NCI-H1930 (cell line): ENCODE measurements at places on chromosomes 7 and 10.

DNA sequence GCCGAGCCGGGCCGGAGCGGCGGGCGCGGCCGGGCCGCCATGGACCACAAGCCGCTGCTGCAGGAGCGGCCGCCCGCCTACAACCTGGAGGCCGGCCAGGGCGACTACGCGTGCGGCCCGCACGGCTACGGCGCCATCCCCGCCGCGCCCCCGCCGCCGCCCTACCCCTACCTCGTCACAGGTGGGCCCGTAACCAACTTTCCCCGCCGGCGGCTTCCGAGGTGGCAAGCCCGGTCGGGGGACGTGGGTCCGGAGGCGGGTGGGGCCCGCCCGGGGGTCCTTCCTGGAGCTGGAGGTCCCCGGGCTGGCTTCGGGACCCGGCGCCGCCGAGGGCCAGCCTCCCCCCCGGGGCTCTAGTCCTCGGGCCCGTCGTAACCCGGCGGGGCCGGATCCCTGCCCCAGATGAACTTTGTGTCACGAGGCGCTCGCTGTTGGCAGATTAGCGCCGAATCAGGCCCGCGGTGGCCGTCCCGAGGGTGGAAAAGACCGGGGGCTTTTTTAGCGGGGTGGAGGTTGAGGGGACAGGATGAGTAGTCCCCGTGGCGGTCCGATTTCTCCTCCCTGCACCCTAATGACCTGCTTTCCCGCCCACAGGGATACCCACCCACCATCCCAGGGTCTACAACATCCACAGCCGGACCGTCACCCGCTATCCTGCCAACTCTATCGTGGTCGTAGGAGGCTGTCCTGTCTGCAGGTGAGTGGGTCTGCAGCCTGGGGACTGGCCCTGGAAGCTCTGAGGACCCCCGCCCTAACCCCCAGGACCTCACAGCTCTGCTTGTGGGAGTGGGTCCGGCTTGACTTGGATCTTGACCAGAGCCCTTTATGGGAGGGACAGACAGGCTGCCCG, 496 bp downstream of the BRI3 start:
- no peak for DNase-seq

GRCh38 chr10:19119191-19119590, 70.6 kb downstream of the MALRD1 start:
- DNase-seq, result no peak

- DNase-seq, result no peak
Observed at GRCh38 chr7:29304756-29305155, 110.2 kb downstream of the CHN2 start.

- no peak for DNase-seq
Observed at GRCh38 chr7:24907311-24907886, 72.6 kb downstream of the OSBPL3 start.

DNA sequence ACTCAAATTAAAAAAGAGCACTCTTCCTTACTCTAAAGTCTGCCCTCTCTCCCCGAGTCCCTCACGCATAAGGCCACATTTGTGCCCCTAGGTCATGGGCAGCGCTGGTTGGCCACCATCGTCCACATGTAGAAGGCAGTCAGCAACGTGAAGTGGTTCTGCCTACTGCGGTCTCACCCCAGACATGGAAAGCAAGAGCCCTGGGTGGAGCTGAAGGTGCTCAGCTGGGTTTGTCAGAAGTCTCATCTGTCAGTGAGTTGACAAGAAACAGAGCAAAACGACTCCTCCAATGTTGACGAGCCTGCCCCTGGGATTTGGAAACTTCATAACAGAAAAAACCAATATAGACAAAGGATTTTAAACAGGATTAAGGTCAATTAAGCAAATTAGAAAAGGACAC, 192.3 kb upstream of the PRSS58 start:
- DNase-seq, result no peak

DNA sequence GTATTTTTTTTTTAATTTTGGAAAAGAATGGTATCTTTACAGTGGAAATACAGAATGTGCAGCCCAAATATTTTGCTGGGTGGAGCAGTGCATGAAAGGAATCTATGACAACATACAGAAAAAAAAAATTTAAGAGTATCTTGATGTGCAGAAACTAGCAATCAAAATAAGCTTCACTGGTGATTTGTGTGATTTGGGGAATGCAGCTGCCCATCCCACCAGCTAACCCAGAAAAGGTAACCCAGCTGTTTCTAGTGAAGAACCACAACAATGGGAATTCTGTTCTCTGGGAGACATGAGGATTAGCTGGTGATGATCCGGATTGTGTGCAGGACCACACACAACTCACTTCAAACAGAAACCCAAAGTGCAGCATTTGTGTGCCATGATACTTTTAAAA, 375.5 kb downstream of the SEMA3D start:
- no peak for DNase-seq

GRCh38 chr7:29353810-29354209, 159.2 kb downstream of the CHN2 start:
- no peak for DNase-seq

DNA sequence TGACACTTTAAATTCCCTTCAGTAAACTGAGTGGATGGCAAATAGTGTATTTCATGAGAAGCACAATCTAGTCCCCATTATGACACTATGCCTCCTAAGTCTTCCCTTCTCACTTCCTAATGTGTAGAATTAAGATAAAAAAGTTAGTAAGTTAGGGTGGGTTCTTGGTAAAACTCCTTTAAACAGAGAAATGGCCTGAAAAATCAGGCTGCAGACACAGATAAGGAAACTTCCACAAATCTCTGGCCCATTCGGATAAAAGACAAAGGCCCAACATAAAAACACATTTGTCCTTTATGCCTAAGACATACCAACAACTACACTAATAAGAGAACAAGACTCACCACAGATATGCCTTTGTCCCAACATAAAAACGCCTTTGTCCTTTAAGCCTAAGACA, 21.5 kb downstream of the AKR1C8 start:
- DNase-seq, result no peak

- DNase-seq, result no peak
Observed at GRCh38 chr7:3179456-3179855, 121.6 kb upstream of the SDK1 start.

DNA sequence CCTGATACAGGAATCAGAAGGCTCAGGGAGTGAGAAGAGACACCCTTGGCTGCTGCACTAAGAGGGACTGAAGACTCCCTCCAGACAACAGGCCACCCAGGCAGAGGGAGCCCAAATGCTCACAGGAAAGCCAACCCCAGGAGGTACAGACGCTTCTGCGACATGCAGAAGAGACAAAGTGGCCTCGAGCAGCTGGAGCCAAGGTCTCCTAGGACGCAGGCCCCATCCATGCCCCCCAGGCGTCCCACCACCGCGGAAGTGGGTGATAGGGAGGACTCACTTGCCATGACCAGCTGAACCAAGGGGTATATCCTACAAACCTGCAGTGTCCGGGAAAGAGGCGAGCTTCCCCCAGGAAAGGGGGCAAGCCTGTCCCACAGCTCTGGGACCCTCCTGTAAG, 56.9 kb downstream of the CTBP2 start:
- no peak for DNase-seq

GRCh38 chr7:107029061-107029763, 15.3 kb upstream of the PRKAR2B start:
- no peak for DNase-seq

GRCh38 chr7:106063692-106064091, 48.4 kb downstream of the SYPL1 start:
- DNase-seq, result no peak

DNA sequence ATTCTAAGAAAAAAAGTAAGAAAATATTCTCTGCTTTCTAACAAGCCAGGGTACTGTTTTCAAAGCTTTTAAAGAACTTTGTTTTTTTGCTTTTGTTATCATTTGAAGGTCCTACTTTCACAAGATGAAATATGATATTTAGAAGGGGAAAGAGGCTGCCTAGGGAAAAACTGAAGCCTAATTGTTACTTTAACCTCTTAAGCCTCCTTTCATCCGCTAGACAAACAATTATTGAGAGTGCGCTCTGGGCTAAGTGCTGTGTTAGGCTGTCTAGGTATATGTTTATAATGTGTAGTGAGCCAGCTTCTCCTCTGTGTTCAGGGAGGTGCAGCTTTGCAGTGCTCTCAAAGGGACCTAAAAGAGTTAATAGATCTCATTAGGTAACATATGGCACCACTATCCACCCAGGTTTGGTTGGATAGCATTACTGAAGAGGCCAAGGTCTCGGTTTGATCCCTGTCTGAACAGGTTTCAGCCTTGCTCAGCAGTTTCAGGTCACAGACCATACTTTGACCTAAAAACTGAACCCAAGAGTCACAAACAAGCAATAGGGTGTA, 17.9 kb downstream of the PDK4 start:
- DNase-seq, result no peak

DNA sequence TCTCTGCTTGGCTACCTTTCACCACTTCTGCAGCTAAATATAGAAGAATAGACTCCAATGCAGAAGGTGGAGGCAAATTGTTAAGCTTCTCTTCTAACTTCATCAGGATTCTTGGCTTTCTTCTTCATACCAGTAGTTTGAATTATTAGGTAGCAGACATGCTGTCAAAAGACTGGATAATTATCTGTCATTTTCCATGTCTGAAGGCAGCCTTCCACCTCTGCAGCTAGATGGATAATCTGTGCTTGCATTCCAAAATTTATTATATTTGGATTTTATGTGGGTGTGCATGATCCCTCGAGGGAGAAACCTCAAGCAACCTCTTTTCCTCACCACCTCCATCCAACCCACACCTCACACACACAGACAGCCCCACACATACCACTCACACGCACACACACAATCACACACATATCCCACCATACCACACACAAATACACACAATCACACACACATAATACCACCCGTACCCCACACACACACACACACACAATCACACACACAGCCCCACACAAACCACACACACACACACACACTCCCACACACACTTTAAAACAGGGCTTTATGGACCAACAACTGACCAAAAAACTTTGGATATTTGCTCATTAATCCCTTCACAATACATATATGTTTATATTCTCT, 145.0 kb downstream of the C7orf25 start:
- DNase-seq, result no peak
